ENCODE measurements at places on chromosomes 7 and 10.

DNA sequence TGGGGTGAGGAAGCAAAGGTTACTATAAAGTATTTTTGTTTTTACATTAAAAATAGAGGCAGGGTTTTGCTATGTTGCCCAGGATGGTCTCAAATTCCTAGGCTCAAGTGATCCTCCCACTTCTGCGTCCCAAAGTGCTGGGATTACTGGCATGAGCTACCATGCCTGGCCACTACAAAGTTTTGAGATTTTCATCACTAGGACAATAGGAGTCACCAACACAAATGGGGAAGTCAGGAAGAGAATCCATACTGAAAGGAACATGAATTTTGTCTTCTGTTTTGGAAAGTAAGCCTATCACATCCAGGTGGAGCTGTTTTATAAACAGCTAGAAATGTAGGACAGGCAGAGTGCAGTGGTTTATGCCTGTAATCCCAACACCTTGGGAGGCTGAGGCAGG is 20.0 kb upstream of the CAPZA2 start:
- DNase-seq = no peak

DNA sequence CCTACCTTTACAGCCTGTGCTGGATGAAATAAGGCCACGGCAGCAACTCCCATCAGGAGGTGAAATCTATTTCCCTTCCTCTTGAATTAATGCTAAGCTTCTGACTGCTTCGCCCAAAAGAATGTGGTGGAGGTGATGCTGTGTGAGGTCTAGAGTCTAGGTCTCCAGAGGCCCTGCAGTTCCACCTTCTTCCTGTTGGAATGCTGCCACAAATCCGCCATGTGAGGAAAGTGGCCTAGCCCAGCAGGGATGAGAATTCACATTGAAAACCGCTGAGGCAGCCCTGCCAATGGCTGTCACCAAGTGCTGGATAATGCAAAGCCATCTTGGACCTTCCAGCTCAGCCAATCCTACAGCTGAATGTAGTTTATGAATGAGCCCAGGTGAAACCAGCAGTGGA is 28.0 kb downstream of the RHOBTB1 start:
- DNase-seq = no peak

GRCh38 chr10:117546581-117547015 is 4.1 kb downstream of the EMX2 start:
- no peak for DNase-seq

GRCh38 chr10:122243550-122243949 is 27.5 kb upstream of the BTBD16 start:
- DNase-seq = no peak

DNA sequence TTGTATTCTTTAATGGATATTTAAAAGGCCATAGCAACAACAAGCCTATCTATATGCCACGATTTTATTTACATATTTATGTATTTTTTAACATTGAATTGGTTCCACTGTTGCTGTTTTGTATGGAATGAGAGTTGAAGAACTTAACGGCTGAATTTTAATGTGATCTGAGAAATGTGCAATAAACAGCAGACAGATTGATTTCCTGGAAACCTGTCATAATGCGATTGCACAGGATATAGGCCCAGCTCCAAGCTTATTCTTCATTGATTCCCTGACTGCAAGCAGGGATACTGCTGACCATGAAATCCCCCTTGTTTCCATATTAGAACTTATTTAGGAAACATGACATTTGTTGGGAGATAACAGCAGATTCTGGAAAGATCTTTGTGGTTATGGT is 195.6 kb downstream of the KCND2 start:
- DNase-seq = no peak

DNA sequence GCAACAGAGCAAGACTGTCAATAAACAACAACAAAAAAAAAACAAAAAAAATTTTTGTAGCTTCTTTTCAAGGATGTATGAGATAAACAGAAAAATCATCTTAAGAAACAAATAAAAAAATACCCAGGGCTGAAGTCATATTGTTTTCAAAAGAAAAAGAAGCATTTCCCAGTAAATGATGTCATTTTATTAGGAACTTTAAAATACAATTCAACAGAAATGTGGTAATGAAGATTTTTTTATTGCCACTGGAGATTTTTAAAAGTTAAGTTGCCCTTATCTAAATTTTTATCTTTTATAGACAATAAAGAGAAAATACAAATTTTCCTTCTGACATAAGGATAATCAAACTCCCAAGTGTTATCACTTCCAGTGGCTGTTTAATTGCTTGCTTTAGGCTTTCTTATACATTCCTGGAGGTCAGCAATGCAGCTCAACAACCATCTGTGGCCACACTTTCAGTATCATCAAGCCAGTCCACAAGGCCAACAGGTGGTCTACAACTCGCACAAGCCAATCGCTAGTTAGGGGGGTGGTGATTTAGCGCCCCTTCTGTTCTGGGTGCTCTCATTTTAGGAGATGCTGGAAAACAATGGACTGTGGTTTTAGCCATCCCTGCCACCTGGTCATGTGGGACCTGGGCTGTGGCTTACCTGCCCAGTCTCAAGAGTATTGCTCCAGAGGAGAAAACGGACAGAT is 10.8 kb downstream of the SEPHS1 start:
- DNase-seq = no peak

- no peak for DNase-seq
These were observed 150.8 kb upstream of the TMEM229A start for GRCh38 chr7:124183649-124184048.

DNA sequence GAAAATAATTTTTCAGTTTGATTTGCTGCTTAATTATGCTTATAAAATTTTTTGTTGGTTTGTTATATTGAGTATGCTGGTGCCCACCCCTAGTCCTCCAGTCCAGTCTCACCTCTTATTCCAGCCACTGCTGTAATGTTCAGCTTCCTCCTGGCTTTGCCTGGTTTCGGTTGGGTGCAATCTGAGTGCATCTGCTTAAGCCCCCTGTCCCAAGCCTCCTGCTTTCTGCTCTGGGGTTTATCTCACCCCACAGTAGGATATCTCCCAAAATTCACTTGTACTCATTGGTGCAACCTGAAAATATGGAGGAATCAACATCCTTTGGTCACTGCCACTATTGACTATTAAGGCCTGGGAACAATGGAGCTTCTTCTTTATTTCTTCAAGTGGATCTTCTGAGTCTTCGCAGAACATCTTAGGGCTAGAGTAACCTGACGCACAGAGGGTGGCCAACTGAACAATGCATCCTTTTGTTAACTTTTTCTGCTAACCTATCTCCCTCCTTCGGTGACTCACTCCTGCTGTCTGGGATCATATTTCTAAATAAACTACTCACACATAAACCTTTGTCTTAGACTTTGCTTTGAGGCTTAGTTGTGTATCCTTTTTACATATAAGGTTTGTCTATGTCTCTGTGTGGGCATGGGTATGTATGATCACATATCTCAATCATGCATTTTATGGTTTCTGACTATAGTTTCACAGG is 19.1 kb upstream of the SOSTDC1 start:
- no peak for DNase-seq

- no peak for DNase-seq
These were observed 6.9 kb downstream of the ADAP1 start for GRCh38 chr7:947391-948210.

DNA sequence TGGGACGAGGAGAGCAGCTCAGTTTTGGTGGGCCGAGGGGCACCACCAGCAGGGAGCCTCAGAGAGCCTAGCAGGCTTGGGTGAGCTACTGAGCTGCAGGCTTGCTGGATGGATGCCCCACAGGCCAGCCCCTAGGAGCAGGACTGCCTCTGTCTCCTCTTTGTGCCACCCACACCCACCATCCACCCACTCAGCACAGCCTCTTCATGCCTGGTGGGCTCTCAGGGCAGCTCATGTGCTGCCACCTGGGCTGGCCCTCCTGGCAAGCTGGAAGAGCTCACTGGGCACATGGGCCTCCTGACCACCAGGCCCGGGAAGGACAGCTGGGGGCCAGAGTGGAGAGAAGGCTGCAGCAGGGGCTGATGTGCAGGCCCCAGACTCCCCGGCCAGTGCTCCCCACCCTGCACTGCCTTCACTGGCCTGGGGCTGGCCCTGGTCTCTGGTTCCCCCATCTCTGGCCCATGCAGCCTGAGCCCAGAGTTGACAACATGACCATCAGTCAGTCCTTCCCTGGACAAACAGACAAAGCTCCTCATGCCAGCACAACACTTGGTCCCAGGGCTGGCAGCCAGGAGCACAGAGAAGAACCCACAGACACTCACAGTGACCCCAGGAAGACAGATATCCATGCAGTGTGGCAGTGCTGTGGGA is 8.2 kb downstream of the RASGEF1A start:
- no peak for DNase-seq

GRCh38 chr7:130154501-130155317 is 50.5 kb downstream of the TMEM209 start:
- DNase-seq = peak; percentile 68
